ENCODE measurements at places on chromosomes 16 and 17.
A peak's percentile ranks its signal among the peaks of the same experiment; 100 is the strongest.

DNA sequence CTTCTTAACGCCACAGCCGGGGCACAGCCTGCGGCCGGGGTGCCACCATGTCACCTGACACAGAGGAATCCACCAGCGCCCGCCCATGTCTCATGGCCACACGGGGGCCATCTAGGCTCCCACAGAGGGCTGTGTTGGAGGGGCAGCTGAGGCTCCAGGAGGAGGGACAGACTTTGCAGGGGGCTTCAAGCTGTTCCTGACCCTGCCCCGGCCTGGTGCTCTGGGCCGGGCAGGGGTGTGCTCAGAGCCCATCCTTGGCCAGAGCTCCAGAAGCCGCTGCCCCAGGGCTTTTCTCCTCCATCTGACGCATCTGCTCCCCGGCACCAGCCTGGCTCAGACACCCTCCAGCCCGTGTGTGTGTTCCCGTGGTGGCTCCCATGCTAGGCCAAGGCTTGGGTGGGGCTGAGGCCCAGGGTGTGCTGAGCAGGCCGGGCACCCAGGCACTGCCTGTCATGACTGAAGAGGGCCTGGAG, 7.8 kb upstream of the SLC38A10 start:
- peak; percentile 69 for DNase-seq

DNA sequence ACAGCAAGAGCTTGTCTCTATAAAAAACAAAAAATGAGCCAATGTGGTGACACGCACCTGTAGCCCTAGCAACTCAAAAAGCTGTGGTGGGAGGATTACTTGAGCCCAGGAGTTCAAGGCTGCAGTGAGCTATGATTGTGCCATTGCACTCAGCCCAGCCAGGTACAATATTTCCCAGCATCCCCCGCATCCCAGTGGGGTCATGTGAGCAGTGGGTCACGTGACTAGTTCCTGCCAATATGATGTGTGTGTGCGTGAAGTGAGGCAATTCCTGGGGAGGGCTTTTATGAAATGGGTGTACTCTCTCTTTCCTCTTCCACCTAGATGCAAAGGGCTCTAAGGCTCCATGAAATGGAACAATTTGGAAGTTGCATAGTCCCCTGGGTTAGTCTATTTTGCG, 81.3 kb downstream of the GSG1L start:
- DNase-seq, result peak; percentile 36

GRCh38 chr17:73940511-73940910, 263.0 kb upstream of the RPL38 start:
- no peak for DNase-seq

DNA sequence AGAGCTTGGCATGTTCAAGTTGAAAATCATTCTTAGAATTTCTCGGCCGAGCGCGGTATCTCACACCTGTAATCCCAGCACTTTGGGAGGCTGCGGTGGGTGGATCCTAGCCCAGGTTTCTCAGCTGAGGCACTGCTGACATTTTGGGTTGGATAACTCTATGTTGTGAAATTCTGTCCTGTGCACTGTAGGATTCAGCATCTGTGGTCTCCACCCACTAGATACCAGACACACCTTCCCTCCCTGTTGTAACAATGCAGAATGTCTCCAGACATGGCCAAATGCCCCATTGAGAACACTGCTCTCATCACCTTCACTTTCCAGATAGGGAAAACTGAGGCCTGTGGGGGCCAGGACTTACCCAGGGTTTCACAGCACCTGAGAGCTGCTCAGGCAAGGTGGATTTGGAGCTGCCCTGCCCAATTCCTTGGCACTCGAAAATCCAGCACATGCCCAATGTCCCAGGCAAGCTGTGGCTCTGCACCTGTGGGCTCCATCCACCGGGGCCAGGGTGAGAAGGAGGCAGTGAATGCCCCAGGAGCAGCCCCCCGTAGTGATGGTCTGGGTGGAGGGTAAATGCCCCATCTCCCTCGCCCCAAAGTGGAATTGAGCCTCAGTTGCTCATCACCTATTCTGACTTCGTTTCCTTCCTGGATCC, 20.2 kb upstream of the TVP23A start:
- DNase-seq, result no peak

- no peak for DNase-seq
Measured at GRCh38 chr17:8117367-8117979, 841 bp downstream of the ALOXE3 start.

DNA sequence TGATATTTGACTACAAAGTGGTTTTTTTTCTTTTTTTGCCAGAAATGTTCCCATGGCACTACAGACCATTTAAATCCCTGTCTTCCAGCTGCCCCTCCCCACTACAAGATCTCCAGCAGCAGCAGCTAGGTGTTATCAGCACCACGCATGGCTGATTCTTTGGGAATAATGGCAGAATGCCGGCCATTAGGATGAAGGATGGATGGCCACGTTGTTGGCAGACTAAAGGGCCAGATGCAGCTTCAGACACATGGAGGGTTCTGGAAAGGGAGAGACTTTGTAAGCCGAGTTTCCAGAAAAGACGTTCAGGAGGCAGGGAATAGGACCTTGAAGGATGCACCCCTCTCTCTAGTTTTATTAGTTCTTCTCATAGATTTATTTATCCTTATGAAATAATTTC, 10.3 kb upstream of the MED9 start:
- no peak for DNase-seq

DNA sequence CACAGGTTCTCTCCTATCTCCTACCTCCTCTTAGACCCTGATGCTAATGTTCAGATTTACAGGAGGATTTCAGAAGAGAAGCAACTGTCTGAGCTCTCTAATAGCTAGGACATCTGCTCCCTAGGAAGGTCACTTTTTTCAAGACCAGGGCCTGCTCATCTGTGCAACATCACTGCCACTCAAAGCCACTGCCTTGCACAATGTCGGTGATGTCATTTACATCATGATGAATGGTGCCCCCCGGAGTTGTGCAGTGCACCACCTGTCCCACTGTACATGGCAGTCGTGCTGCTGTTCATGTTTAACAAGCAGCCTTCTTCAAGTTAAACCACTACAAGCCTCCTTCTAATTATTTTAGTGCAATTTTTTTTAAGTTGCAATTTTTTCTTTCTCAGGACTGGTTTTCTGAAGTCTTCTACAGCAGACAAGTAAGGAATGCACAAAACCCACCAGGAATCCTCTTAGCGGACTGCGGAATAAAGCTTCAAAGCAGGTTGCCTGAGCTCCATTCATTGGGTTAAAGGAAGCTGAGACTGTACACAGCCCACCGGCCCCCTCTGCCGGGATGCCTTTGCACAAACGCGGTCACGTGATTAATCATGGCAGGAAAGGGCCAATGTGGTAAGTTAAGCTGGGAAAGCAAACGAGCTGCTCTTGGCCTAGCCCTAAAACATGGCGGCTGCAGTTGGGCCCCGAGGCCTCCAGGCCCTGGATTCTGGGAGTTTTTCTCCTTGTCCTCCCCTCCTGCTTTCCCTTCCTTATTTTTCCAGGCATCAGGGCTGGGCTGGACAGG, 74.1 kb downstream of the MYH11 start:
- DNase-seq, result peak; percentile 46

- DNase-seq, result no peak
Measured at GRCh38 chr16:48972236-48972635, 309.4 kb downstream of the CBLN1 start.

DNA sequence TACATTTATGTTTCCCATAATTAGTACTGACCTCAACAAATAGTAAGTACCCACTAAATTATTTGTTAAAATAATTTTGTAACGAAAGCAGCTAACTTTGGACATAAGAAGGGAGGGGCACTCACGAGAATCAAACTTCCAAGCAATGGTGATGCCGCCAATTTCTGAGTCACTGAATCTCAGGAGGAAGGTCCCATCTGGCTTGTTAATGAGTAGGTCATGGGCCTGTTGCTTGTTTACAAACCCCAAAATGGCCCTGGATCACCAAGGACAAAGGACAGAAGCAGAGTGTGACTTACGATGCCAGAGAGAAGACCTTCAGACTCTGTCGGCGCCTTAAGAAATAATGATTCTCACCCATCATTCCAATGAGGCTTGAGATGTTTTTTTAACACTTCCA, 15.8 kb upstream of the GHDC start:
- DNase-seq, result no peak

DNA sequence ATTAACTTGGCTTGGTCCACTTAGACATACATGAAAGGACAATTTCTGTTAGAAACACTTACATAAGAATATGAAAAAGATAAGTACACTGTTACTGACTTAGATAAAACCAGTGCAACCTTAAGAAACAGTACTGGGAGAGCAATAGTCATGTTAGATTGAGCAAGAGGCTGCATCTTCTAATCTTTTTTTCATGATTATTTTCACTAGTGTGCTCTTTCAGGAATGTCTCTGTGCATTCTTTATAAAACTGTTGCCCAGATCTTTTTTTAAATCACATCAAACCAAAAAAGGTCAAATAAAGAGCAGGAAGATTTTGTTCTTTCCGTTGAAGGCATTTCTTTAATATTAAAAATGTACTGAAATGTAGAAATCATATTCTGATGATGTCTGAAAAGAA, 100.7 kb upstream of the AXIN2 start:
- DNase-seq, result no peak

DNA sequence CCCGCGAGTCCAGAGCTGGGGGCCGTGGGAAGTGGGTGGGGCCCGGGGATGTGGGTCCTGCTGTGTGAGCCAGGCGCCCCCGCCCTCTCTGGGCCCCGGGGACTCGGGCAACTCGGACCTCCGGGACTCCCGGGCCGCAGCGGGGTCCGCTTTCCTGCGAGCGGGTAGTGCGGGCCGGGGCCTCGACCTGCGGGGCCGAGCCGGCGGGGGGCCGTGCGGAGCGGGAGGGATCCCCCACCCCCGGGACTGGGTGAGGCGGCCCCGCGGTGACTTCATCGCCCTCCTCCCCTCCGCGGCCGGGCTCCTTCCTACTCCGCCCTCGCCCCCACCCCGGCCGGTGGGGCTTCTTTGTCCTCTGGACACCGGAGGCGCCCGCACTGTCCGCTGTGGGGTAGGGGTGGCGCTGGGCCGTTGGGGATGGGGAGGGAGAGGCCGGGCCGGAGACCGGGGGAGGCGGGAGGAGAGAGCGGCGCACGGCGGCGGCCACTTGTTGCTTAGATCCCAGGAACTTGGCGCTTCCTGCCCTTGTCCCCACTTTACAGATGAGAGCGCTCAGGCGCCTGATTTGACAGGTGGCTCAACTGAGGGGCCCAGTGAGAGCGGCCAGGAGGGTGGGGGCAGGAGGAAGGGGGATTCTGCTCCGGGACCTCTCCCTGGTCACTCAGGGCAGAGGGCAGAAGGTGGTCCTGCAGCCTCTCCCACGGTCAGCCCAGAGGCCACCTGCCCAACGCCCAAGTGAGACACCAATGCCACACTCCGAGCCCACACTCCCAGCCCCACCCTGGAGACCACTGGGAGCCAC, 874 bp downstream of the CMTM3 start:
- DNase-seq, result peak; percentile 40

GRCh38 chr17:34055606-34056005, 199.5 kb upstream of the CCL2 start:
- DNase-seq, result no peak

- DNase-seq, result peak; percentile 92
Measured at GRCh38 chr17:49567871-49568694, 7.6 kb upstream of the NXPH3 start.

- peak; percentile 91 for DNase-seq
Measured at GRCh38 chr16:785563-786535, 2.3 kb downstream of the RPUSD1 start.

GRCh38 chr16:27817038-27817437, 246.5 kb downstream of the GSG1L start:
- DNase-seq, result no peak

GRCh38 chr17:41919840-41920579, 1.3 kb upstream of the ACLY start:
- DNase-seq, result no peak

GRCh38 chr16:24538756-24539294, 541 bp upstream of the RBBP6 start:
- DNase-seq, result no peak

DNA sequence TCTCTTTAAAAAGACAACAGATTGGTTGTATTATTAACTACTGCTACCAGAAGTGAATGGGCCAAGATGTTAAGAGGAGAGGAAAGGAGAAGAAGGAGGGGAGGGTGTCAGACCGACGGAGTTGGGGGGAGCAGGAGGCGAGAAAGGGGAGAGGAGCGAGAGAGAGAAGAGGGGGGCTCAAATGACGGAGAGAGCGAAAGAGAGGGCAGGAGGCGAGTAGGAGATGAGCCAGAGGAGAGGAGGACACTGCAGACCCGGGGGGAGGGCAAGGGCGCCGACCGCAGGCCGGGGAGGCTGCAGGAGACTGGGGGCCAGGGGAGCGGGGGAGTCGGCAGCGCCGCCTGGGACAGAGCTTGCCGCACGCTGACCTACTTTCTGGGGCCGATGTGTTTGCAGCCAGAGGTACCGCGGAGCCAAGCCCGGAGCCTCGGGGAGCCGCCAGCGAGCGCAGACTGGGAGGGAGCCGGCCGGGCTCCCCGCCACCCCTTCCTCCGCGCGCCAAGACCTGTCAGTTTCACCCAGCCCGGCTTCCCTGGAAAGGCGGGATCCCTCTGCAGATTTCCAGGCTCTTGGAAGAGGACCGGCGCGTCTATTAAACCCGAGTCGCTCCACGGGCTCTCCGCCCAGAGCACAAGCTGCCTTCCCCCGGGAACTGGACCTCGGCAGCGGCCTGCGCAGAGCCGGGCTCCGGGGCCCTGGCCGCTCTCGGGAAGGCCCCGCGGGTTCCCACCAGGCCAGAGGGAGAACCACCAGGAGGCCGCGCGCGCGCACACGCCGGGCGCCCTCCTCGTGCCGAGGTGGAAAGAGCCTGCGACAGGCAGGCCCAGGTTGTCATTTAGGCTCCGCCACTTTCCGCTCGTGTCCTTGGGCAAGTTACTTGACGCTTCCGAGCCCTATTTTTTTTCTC, 74.6 kb downstream of the CMC2 start:
- DNase-seq, result peak; percentile 23

GRCh38 chr17:12386225-12386624, 279.5 kb upstream of the MYOCD start:
- DNase-seq, result no peak

DNA sequence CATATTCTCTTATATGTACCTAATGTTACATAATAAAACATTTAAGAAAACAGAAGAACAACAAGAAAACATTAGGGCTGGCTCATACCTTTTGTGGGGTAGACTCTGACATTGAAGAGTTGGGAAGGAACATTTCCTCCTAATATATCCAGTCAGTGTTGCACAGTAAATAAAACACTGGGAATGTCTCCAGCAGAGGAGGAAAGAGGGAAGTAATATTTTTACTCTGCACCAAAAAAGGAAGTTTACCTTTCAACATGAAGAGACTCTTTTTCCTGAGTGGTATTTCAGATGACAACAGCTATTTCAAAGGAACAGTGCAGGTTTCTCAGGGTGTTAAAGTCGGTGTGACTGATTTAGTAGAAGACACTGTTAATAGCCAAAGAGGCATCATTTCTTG, 31.9 kb downstream of the EPN2 start:
- DNase-seq, result no peak

- no peak for DNase-seq
Measured at GRCh38 chr17:76585033-76585648, 519 bp downstream of the ST6GALNAC2 start.

- DNase-seq, result no peak
Measured at GRCh38 chr17:7613769-7614424, 800 bp downstream of the FXR2 start.

GRCh38 chr17:50314456-50315011, 31.4 kb upstream of the XYLT2 start:
- DNase-seq, result no peak

Measured in BE2C (cell line).